ENCODE measurements at places on chromosomes 2 and 18. TPM values are rescaled to one million over a fixed set of nuclear protein-coding genes. Genes with fewer than 3 reads are reported as not detected.
A peak's percentile ranks its signal among the peaks of the same experiment; 100 is the strongest.

Gene CHRNG
- total RNA-seq: not detected

Gene CNDP1
- not detected for total RNA-seq

Gene LBX2
- total RNA-seq: 5.4 TPM

Gene TFCP2L1
- not detected for total RNA-seq

Gene TDRD15
- total RNA-seq: not detected

Gene RIT2
- not detected for total RNA-seq

Gene THAP4
- total RNA-seq: 43.4 TPM

DNA sequence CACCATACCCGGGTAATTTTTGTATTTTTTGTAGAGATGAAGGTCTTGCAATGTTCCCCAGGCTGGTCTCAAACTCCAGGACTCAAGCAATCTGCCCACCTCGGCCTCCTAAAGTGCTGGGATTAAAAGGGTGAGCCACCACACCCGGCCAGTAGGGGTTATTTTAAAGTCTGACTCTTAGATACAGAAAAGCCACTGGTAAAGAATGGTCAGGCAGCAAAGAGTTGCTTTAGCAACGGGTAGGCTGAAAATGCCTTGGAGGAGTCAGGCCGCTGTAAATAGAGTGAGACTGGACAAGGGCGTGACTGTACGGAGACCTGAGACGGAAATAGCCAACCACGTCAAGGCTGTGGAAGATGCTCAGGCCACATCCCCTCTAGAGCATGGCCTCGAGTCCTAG lies 54.2 kb downstream of the ACKR3 start:
- DNase-seq: no peak

DNA sequence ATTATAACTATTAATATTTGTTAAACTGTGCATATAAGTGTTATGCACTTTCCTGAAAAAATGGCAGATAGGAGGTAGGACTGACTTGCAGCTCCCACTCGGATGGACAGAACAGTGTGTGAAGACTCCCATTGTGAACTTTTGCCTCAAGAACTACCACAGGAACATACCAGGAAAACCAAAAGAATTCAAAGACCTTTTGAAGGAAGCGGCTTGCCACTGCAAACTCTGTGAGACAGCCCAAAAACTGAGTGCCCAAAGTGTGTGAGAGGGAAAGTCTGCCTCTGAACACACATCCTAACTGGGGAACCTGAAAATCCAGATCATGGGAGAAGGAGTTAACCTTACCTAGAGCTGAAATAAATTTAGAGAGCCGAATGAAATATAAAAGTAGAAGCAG lies 171.0 kb downstream of the ZBTB7C start:
- DNase-seq: no peak

DNA sequence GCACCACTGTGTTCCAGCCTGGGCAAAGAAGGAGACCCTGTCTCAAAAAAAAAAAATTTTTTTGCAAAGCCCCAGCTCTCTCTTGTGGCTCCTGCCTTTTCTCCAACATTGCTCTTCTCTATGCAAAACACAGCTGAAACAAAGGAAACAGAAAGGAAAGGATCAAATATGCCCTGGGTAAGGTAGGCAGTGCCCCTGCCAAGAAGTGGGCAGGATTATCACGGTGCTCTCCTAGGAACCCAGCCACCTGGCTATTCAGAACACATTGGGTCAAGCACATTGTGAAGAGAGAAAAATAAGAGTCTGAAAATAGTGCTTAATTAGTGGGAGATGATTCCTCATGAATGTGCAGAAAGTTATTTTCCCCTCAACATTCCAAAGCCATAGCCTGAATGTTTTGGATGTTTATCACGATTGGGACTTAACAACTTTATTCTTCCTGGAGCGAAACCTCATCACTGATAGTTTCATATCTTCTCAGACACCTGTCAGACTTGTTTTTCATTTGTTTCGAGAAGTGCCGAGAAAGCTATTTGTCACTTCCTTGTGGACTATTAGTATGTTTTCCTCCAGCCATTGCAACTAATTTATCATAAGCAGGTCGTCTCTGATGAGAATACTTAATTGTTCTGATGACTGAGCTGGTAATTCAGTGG lies 42.7 kb upstream of the RPL31 start:
- DNase-seq: peak; percentile 55

DNA sequence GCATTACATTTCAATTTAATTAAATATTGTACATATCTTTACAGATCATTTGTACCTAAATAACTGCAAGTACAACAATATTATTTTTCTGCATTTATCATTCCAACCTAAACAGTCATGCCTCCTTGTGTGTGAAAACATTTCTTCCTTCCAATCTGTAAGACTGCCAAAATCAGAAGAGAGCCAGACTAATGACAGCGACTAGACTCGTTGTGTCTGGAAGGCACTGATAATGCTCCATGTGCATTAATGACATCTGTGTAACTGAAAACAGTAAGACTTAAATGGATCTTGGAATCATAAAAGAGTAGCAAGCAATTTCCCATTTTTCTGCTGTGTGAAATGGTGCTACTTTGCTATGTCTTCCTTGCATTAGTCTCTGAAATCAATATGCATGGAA lies 278.0 kb upstream of the DSEL start:
- no peak for DNase-seq

- no peak for DNase-seq
Measured at GRCh38 chr18:45270289-45270771, 344.9 kb upstream of the SLC14A2 start.

DNA sequence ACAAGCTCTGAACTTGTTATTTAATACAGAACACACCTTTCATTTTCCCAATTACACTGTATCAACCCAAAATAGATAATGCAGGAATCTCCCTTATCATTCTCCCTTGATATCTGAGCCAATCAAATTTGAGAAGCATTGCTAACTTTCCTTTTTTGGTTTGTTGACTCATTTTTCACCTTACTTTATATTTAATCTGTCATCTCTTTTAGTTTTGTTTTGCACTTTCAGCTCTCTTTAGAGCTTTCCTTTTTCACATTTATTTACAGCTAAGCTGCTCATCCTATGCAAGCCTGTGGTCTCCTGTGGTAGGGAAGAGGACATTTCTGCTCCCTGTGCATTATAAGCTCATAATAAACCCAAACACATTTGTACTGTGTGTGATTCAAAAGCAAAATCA lies 50.1 kb downstream of the ITGAV start:
- no peak for DNase-seq

DNA sequence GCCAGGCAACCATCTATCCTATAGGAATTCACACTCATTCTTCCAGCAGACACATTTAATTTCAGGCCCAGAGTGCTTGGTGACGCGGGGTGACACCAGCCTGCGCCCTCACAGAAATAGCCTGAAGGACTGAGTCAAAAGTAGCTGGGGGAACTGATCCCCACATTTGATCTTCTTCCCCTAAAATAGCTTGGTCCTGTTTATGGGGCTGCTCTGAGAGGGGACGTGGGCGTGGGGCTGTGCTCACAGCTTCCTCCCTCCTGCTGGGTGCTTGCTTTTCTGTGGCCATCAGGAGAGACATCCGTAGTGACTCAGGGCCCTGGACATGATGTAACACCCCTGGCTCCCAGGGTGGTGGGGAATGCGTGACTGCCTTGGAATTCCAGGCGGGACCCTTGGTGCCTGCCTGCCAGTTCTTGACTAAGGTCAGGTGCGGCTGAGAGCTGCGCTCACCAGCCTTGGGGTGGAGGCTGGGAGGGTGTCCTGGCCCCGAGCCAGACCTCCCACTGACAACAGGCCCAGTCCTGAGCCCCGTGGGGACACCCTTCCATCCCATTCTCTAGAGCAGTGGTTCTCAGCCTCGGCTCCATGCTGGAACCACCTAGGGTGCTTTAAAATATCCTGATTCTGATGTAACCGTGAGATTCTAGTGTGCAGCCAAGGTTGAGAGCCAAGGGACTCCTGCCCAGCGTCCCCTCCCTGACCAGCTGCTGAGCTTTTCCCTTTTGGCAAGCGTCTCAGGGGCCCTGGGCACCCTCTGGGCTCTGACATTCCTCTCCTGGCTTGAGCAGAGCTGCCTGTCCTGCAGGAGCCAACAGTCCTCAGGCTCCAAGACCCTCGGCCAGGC lies 47.4 kb upstream of the SMAD7 start:
- peak; percentile 99 for DNase-seq

DNA sequence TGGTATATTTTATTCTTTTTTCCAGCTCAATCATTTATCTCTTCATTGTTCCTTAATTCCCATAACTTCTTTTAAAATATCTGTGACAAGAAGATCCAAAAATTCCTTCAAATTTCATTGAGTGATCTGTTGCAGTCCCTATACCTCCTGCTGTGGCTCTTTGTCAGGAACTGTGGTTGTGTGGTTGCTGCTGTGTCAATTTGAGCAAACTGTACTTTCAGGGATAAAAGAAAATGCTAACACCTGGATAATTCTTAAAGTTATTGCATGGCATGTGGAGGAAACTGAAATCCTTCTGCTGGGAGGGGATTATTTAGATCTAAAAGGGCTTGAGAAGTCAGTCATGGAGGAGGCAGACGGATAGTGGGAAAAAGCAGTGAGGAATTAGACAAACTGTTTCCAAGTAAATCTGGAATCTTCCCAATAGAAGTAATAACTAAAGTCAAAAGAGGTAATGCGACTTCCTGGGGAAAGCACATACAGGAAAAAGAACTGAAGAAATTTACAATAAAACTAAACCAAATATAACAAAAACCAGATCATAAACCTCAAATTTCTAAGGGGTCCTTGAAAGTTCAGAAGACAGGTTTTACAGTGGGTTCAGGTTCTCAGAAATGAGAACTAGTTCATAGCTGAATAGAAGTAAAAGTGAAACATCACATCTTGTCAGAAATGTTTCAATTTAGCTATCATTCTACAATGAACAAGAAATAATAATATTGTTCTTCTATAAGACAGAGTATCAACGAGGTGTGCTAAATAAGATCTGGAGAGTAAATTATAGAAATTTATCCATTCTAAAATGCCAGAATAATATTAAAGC lies 33.5 kb upstream of the CD226 start:
- DNase-seq: no peak

- DNase-seq: peak; percentile 51
Measured at GRCh38 chr2:62136956-62137830, 58.7 kb upstream of the B3GNT2 start.

- DNase-seq: peak; percentile 80
Measured at GRCh38 chr2:15912203-15912602, 28.1 kb upstream of the MYCN start.

DNA sequence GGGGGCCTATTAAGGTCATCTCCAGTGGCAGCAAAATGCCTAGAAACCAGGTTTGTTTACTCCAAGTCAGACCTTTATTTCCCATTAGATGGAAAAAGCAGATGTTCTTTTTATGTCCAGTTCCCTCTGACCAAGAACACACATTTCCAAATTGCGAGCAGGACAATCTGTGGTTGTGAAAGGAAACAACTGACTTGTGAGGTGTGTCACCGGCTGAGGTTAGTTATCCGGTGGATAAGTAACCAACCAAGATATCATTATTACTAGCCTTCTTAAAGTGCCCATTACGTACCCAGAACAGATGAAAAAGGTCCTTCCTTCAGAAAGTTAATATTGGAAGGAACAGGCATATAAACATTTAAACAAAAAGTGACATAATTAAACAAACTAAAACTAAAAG lies 112.9 kb downstream of the THADA start:
- DNase-seq: no peak

- DNase-seq: no peak
Measured at GRCh38 chr2:224025874-224026273, 13.2 kb downstream of the SERPINE2 start.

DNA sequence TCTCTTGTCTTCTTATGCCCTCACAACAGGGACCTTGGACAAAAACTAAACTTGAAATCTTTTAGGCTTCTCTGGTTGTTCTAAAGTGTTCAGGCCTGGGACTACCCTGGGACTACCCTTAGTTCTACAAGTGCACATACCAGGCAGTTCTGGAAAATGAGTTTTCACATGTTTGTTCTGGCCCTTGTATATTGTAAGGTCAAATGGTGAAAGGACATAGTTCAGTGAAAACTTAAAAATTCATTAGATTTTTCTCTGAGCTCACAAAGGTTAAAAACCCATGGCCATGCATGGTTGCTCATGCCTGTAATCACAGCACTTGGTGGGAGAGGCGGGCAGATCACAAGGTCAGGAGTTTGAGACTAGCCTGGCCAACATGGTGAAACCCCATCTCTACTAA lies 875.5 kb upstream of the FAM98A start:
- no peak for DNase-seq

- no peak for DNase-seq
Measured at GRCh38 chr2:231644426-231644825, 51.8 kb downstream of the TEX44 start.

DNA sequence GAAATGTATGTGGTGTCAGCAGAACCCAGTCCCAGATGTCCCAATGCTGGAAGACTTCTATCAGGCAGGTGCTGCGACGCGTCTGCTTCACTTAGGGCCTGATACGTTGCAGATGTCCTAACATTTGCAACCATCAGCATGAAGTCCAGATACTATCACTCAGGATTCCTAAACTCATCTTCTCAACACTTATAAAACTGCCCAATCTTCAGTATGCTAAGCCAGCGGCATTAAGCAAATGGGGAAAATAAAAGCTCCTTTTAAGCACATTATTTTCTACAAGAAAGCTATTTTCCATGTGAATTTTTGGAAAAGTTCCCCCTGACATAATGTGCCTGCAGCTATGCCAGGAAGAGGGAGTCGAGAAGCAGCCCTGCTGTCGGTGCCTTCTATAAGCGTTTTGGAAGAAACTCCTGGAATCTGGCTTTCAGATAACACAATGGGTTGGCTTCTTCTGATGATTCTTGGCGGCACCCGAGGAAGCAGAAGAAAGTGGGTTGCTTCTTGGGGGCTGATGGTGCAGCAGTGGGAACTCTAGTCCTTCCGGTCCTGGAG lies 60.7 kb upstream of the ITGA6 start:
- DNase-seq: no peak

GRCh38 chr2:208163489-208163888 lies at the start of gene CRYGA:
Gene CRYGA, minus strand, starts transcription at chr2:208163589. Its CDS starts 33 bp downstream, at chr2:208163556.
- DNase-seq: no peak

All from osteoblast (primary cell).